Fibroblast of skin of right quadriceps (primary cell): ENCODE measurements at places on chromosomes 6 and 20.
A peak's percentile ranks its signal among the peaks of the same experiment; 100 is the strongest.

DNA sequence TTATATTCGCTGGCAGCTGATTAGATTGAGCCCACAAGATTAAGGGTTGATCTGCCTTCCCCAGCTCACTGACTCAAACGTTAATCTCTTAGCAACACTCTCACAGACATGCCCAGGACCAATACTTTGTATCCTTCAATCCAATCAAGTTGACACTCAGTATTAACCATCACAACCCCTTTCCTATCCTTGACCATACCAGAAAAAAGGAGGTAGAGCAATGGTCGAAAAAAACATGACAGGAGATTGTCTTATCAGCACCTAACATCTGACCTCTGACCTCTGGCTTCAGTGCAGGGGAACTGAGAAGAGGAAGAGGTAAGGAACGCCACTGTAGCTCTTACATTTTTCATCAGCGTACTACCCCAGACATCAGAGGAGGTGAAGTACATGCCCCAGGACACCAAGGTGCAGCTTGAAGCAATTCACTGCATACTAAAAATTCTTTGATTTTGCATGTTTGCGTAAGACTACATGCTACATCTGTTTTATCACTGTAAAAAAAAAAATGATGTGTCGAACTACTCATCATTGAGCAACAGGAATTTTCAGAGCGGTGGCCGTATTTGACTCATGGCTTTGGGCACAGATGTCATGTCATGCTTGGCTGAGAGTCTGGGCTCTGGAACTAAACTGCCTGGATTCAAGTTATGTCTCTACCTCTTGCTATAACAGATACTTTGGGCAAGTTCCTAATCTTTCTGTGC lies 188.0 kb upstream of the TAB2 start:
- peak; percentile 77 for DNase-seq

GRCh38 chr6:152151920-152152319 lies 344.4 kb downstream of the ESR1 start:
- no peak for DNase-seq

DNA sequence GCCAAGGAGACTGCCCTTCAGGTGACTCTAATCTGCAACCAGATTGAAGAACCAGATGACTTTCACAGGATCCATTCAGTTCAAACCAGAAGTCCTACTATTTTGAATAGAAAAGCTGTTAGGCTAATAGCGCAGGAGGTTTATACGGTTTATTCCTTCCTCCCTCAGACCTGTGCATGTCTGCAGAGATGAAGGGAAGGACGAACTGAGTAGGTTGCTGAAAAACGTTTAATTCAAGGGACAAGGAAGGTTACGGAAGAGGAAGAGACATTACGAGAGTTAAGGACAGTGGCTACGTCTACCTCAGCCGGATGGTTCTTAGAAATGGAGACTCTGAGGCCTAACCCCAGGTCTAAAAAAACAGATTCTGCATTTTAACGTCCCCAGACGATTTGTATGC lies 978 bp downstream of the AURKA start:
- DNase-seq, result no peak

DNA sequence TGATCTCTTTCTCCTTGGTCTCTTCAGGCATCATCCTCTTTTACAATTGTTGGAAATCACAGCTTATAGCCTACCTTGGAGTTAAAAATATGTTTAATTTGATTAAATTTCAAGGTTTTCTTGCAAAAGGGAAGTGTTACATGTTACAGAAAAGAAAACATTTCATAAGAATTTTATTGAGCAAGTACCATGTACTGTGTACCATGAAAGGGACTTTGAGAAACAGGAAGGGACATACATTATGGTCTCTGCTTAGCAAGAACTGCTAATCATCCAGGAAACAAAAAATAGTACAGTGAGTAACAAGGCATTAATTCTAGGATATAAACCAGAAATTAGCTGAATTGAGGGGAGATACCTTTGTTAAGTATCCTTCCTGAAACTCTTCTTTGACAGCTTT lies 145.3 kb upstream of the SPACA1 start:
- DNase-seq, result no peak

DNA sequence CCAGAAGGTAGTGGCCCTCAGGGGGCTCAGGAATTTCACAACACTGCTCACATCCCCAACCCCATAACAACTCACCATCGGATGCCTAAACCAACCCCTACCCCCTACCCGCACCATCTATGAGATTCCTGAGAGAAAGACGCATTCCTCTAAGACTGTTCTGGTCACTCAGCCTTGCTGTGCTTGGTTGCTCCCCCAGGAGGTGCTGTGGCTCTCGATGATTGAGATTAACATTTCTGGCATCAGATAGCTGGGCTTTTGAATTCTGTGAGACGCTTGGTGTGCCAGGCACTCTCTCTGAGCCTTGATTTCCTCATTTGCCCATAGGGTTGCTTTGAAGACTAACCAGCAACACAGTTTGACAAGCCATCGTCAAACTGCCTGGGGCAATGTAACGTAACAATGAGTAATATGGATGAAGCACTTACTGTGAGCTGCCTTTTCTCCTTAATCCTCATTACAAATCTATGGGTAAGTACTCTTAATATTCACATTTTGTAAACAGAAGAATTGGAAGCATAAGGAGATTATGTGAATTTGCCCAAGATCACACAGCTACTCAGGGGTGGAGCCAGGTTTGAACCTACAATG lies 978 bp downstream of the WFDC6 start:
- no peak for DNase-seq

GRCh38 chr20:4891997-4892396 lies 109.3 kb downstream of the SLC23A2 start:
- DNase-seq, result no peak

DNA sequence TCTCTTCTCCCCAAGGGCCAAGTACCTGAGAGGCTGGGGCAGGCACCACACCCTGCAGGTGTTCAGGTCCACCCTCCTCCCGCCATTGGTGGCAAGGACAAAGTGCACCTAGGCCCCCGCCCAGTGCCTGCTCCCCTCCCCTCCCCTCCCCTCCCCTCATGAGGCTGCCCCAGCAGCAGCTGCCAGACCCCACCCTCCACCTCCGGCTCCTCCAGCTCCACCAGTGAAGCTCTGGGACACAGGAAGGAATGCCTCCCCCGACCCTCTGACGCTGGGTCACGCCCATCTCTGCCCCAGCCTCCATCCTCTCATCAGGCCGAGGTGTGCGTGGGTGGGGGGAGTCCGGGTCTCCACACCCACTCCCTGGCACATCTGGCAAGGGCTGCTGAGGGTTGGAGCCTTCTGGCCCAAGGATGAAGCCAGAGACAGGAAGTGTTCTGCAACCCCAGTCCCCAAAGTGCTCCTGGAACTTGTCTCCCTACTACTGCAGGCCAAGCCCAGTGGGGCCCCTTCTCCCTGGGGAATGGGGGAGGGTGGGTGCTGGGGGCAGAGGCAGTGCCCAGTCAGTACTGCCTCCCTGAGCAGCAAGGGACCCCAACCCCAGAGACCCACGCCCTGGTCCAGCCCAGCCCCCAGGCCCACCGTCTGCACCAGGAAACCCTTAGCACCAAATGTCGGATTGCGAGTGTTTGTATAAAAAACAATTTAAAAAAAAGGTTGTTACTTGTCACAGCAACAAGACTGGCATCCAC lies 1.6 kb upstream of the UCKL1 start:
- DNase-seq, result no peak

GRCh38 chr6:47306887-47307286 lies 2.8 kb downstream of the TNFRSF21 start:
- peak; percentile 18 for DNase-seq

DNA sequence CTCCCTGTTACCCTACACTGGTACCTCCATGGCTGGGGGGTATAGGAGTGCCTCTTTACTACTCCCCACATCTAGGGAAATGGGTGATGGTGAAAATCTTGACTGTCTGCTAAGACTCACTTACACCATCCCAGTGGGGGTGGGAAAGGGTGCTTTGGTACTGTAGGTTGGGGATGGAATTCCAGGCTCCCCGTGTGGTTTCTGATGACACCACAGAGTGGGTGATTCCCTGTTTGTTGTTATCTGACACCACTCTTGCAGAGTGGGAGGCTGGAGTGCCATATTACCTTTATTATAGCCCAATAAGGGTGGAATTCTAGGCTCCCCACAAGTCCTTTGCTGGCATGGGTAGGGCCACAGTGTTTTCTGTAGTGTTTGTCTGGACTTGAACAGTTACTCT lies 264.6 kb upstream of the MAN1A1 start:
- DNase-seq, result peak; percentile 31

DNA sequence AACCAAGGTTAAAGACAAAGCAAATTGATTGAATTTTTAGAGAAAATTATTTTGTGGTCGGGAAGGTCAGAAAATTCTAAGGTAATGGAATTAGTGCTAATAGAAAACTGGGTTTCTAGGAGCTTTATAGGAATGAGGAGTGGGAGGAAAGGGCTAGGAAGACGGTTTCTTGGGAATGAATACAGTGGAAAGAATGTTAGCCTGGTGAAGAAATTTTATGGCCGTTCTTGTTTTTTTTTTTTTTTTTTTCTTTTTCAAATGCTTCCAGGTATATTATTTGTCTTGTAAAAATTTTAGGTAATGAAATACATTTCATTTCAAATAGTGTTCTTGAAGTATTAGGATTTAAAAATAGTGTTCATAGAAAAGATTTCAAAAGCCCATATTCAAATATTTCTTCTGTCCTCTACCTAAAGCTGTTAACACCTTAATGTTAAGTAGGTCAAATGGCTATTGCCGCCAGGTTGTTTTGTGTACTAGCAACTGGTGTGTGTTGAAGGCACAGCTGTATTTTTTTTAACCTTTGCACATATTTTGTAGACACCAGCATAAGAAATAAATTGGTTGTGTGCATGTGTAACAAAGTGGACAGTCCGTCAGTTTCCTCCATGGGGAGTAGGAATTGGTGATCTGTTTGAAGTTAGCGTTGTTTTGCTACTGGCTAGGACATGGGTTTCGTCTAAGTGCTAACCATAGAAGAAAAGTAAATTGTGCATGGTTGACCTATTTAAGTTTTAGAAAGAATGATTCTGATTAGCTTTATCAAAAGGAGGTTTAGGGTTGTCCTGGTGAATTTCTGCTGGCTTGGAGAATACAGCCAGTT lies 32.3 kb downstream of the AFDN start:
- no peak for DNase-seq

DNA sequence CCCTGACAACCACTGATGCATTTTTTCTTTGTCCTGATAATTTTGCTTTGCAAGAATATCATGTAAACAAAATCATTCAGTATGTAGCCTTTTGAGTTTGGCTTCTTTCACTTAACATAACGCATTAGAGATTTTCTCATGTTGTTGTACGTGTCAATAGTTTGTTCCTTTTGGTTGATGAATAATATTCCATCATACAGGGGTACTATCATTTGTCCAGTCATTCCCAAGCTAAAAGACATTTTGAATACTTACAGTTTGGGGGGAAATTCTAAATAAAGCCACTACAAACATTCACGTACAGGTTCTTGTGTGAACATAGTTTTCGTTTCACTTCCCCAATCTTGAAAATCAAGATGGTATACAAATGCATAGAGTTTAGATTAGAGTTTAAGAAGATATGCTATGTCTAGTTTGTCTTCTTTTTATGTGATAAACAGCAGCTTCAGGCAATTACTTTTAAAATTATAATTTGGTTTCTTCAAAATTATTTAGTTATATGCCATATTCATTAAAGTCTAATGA lies 5.2 kb downstream of the HAO1 start:
- DNase-seq, result no peak

- DNase-seq, result peak; percentile 30
Measured at GRCh38 chr20:3262566-3262965, 23.6 kb upstream of the SLC4A11 start.

DNA sequence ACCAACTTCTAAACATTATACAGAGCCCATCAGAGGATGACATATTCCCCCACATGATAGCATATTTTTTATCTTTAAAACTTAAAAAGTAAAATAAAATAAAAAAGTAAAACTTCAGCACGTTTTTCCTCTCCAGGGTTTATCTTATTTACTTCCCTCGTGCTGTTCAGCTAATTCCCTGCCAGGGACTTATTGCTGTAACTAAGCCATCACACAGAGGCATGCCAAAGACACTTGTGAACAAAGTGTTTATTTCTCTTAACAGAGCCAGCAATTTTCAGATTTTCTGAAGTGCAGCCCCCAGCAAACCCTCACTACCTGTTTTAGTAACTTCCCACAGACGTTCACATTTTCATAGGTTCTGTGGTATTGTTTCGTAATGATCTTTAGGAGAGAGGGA lies 293.8 kb downstream of the ZNF217 start:
- no peak for DNase-seq

DNA sequence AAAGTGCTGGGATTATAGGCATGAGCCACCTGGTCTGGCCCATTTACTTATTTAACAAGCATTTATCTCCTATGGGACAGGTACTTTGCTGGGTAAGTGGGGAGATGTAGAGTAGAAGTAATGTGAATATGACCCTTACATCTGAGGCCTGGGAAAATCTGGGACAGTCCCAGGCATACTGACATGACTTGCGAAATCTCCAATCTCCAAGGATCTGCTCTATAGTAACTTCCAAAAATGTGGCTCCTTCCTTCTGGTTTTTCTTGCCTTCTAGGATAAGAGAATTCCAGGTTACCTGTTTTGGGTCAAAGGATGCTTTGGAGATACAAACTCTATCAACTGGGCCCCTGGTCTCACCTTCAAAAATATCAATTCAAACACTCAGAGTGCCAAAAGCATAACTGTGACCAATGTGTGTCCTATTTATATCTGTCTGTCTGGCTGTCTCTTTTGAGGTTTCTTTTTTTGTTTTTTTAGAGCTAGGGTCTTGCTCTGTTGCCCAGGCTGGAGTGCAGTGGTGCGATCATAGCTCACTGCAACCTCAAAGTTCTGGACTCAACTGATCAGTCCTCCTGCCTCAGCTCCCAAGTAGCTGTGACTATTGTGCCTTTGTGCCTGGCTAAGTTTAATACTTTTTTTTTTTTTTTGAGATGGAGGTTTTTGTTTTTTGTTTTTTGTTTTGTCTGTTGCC lies 11.7 kb upstream of the JARID2 start:
- no peak for DNase-seq

DNA sequence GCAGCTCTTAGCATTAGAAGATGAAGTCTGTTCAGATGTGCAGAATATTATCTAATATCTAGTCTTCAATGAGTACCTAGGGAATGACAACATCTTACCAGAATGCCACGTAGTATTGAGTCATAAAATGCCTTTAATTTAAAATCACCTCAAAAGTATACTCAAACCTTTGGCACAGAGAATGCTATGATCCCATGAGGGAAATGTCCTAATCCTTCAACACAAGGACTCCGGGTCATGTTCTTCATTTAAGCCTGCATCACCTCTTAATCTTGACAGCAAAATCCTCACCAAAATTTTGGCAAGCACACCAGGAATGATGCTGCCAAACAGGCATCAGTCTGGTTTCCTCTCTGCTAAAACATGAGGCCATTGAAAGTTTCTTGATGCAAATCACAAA lies 23.6 kb upstream of the MARCKS start:
- peak; percentile 90 for DNase-seq

DNA sequence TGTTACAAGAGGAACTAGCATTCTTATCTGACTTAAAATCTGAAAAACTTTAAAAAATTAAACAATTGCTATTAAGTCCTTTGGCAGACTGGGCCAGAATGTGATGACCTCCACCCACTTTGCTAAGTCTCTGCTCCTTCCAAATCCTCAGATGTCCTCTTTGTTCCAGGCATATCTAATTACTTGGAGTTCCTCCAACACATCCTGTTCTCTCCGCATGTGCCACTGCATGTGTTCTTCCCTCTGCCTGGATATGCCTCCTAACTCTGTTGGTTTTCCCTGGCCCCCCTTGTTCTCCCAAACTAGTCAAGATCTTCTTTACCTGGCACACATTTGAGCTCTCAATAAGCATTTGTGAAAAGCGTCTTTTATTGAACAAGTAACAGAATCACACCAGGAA lies 23.1 kb downstream of the ELOVL2 start:
- DNase-seq, result no peak
